ENCODE measurements at places on chromosomes 11 and 22.
A peak's percentile ranks its signal among the peaks of the same experiment; 100 is the strongest.

DNA sequence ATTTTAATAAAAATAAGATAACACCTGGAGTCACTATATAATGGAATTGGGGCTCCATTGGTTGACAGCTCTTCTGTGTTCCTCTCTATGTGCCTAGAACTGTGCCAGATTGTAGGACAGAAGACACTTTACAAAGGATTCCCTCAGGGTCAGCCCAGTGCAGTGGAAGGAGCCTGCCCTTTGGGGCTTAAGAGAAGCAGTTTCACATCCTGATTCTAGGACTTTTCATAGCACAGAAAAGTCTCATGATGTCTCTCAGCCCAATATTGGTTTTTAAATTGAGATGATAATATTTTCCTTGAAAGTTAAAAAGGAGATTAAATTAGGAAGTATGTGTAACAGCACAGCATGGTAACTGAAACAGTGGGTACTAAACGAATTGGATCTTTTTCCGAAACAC lies 7.1 kb downstream of the PLAAT4 start:
- no peak for DNase-seq

- DNase-seq, result no peak
Observed at GRCh38 chr22:17703811-17704210, 65.3 kb downstream of the BCL2L13 start.

DNA sequence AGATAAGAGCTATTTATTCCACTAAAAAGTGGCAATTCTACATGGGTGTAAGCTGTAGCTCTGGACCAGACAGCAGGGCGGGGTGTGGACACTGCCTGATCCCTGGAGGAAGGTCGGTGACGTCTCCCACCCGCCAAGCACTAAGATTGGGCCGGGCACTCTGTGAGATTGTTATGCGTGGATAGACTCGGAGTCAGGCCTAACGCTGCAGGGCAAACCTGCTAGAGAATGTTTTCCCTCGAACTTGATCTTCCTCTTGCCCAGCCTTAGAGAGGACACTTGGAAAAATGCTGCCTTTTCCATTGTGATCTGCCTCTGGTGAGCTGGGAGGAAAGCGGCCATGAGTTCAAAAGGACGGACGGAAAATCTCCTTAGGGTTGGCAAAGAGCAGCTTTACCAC lies 1273.4 kb downstream of the TBC1D22A start:
- no peak for DNase-seq

DNA sequence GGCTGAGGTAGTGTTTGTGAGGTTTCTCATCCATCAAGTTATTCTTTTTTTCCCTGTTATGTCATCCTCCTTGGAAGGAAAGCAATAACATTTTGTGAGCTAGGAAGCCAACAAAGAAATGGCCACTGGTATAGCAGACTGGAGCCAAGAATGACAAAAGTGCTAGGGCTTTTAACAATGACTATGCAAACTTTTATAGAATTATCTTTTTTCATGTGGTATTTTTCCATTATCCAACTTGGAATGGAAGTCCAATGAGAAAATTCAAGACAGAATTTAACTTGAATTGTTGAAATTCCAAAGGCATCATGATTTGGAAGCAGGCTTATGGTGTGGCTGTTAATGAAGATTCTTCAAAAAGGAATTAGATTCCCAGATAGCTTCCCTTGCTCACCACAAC lies 216.4 kb upstream of the PDGFD start:
- DNase-seq, result no peak

DNA sequence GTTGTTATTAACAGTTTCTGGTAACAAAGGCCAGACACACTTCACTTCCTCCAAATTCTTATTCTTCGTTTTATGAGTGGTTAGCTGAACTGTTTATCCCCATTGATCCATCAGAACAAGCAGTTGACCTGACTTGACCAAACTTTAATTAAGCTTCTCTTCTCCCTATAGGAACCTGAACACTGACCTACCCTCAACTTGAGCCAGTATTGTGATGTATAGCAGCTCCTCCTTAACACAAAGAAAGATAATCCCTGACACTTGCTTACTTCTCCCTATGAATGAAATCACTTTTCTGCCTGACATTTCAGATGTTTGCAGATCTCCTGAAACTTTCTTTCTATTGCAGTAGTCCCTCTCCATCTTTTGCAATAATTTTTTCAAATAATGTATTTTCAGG lies 41.9 kb downstream of the ANO5 start:
- DNase-seq, result no peak

DNA sequence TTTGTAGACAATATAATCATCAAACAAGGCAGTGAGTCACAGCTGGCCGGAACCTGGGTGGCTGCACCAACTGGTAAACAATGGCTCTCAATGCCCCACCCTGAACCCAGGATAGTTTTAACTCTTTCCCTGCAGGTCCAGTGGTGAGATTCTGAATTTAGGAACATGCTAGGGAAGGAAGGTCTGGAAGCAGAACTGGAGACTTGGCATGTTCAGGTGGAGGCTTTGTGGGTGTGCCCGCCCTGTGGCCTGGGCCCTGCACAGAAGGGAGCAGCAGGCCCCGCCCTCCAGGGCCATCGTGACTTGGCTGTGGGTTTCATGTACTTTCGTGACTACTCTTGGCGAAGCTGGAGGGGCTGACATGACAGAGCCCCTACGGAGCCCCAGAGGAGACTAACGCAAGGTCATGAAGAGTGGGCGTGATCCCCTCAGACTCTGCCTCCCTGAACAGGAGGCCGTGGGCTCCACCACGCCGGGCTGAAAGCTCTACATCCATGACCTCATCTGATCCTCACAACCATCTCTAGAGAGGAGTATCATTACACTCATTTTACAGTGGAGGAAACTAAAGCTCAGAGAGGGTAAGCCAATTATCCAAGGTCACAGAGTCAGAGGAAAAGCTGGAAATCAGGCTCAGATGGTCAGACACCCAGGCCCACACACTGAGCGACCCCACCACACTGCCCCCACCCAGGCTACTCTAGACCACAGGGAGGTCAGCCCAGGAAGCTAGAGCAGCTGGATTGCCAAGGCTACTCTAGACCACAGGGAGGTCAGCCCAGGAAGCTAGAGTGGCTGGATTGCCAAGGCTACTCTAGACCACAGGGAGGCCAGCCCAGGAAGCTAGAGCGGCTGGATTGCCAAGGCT lies 27.3 kb downstream of the MAFF start:
- DNase-seq, result no peak

- no peak for DNase-seq
Observed at GRCh38 chr11:115710980-115711379, 206.8 kb upstream of the CADM1 start.

- peak; percentile 16 for DNase-seq
Observed at GRCh38 chr11:72609045-72609444, 65.2 kb downstream of the PDE2A start.

GRCh38 chr22:31639436-31640039 lies 22.5 kb downstream of the PISD start:
- no peak for DNase-seq

DNA sequence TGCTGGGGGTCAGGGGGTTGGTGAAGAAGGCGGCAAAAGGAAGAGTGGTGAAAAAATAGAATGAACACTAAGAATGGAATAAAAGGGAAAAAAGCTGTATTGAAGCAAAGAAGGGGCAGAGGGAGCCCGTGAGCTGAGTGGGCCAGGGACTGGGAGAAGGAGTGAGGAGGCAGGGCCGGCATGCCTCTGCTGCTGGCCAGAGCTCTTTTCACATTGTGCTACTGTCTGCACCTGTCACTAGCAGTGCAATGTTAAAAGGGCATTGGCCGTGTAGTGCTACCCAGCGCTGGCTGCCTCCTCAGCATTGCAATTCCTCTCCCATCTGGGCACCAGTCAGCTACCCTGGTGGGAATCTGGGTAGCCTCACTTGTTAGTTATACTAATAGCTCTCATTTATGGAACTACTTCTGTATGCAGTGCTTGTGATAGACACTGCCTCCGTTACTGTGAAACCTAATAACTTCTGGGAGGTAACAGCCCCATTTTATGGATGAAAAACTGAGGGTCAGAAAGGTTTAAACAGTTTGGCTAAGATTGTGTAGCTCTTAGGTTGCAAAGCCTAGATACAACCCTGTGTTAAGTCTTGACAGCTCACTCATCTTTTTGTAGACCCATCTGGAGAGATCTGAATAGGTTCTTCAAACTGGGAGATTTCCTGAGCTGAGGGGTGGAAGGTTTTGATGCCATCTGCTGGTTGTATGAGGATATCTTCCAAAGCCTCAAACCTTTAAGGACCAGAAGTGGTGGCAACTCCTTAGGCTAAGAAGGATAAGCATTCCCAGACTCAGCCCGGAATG lies 8.5 kb downstream of the YPEL4 start:
- peak; percentile 57 for DNase-seq

DNA sequence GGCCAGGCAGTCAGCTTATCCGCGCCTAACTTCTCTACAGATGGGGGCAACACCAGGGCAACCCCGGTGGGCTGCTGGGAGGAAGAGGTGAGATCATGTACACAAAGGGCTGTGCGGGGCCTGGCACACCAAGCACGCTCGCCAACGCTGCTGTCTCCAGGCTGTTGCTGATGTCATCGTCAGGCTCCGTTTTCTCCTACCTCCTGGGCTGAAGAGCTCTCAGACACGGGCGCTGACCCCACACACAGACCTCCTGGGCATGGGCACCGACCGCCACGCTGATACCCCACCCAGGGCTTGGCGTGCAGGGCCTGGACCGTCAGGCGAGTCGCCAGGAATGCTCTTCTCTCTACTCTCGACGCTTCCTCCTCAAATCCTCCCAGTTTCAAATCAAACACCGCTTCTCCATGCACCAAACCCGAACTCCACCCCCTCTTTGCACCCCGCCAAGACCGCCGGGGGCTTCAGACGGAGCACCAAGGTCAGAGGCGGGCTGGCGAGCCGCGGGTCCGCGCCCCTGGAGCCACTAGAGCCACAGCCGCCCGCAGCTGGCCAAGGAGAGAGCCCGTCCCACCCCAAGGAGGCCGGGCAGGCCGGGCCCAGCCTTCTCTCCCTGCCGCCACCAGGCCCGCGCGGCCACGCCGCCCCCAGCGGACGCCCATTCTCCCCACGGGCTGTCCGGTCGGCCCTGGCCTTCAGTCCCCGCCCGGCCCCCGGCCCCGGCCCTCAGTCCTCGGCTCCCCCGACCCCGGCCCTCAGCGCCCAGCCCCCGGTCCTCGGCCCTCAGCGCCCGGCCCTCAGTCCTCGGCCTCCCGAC lies 772 bp downstream of the SBF1 start:
- DNase-seq, result peak; percentile 36

- no peak for DNase-seq
Observed at GRCh38 chr22:50317674-50318073, 9.1 kb downstream of the DENND6B start.

DNA sequence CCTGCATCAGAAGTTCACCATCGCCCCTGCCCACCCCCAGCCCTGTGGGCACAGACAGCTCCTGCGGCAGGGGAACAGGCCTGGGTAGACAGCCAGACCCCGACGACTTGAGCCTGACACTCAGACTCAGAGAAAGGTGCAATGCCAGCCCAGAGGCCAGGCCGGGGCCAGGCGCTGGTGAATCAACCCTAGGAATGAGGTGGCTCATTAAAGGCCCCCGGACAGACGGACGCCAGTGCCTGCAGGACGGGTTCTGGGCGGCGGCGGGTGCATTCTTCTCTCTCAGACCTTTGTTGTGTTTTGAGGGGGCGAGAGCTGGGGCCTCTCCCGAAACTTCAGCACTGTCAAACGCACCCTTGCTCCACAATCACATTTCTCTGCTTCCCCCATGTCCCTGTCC lies 5.6 kb downstream of the OVOL1 start:
- no peak for DNase-seq

GRCh38 chr11:112024178-112024772 lies 933 bp upstream of the DLAT start:
- no peak for DNase-seq

- no peak for DNase-seq
Observed at GRCh38 chr11:70210530-70210929, 7.4 kb downstream of the FADD start.

GRCh38 chr11:99555486-99555885 lies 534.7 kb downstream of the CNTN5 start:
- DNase-seq, result no peak

DNA sequence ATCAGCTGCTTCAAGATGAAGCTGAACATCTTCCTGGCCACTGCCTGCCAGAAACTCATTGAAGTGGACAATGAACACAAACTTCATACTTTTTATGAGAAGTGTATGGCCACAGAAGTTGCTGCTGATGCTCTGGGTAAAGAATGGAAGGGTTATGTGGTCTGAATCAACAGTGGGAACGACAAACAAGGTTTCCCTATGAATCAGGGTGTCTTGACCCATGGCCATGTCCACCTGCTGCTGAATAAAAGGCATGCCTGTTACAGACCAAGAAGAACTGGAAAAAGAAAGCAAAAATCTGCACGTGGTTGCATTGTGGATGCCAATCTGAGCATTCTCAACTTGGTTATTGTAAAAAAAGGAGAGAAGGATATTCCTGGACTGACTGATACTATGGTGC lies 22.2 kb upstream of the BIRC3 start:
- no peak for DNase-seq

DNA sequence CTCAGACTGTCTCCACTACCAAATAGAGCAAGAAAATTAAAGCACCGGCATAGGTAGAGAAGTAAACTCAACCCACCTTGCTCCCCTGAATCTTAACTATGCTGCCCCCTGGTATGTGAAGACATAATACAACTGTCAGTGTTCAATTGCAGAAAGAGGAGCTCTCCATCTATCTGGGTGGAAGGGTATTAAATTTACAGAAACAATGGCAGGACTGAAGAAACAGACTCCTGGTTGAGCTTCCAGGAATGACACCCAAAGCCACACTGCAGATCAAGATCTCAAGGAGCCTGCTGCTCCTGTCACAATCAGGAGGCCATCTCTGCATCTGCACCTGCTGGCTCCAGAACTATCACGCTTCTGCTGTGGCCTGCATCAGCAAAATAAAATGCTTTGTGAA lies 132.1 kb upstream of the BMAL1 start:
- DNase-seq, result peak; percentile 14

DNA sequence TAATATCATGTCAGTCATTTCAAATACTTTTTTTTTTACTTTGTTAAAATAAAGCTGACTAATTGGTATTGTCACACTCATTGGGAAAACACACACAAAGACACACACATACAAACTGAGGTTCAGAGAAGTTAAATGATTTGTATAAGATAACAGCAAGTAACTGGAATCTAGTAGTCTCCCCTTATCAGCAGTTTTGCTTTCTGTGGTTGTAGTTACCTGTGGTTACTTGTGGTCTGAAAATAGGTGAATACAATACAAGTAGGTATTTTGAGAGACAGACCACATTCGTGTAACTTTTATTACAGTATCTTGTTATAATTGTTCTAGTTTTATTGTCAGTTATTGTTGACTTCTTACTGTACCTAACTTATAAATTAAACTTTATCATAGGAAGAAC lies 610.9 kb downstream of the CNTN5 start:
- no peak for DNase-seq

- no peak for DNase-seq
Observed at GRCh38 chr11:76336597-76336996, 44.3 kb downstream of the THAP12 start.

GRCh38 chr11:57776031-57776521 lies 14.5 kb downstream of the CTNND1 start:
- DNase-seq, result no peak

GRCh38 chr22:17269607-17270261 lies 50.5 kb upstream of the ADA2 start:
- DNase-seq, result no peak

All from ACHN (cell line).